Hypothalamus (tissue), 51 donors: ENCODE measurements at places on chromosomes 5 and 9.

DNA sequence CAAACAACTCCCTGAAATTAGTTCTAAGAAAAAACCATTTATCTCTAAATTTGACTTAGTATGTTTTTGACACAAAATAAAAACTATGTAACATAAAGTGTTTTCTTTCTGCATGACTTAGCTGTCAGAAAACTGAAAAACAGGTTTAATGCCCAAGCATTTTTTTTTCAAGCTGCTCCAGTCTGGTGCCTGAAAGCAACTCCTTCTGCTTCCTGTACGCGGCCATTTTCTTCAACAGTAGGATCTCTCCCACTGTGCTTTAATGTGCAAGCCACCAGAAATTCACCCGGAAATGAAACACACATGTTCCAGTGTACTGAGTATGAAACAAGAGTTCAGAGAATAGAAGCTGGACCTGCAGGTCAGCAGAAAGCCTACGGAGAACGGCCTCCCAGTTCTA, 161.2 kb downstream of the MED27 start:
- DNase-seq, result no peak

DNA sequence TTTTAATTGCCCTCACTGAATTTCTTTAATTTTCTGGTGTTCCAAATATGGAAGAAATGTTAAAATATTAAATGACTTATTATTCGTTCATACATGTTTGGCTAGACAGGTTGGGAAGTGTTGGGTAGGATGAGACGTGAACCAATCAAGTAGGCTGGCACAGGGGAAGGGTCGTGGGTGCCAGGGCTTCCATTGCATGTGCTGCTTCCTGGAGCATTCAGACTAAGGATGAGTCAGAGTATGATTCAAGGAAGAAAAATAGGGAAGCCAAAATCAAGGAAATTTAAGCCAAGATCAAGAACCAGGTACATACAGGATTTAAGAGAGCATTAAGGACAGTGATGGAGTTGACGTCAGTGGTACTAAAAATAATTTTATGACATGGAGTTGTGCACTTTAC, 2068.0 kb downstream of the MAT2B start:
- DNase-seq, result no peak

DNA sequence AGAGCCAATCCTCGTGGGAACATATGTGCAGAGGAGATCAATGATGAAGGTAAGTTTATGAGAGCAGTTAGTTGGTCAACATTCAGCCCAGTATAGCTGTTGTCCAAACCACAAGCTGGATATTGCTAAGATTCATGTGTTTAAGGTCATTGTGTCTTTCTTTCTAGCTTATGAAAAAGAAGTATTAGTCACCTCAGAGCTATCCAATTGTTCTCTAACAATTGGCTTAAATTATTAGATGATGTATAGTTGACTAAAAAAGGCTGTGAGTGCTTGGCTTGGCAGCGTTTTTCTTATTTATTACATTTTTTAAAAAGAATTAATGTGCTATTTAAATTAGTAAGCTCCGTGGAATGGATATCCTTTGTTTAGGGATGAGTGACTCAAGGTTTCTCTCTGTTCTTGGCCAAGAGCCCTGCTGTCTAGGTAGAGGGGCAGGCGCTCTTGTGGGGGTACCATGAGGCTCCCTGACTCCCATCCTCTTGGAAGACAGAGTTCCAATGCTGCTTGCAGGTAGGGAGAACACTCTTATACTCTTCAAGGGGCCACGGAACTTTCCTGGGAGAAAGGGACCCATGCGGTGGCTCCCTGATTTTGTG, 487.4 kb downstream of the IRX1 start:
- no peak for DNase-seq

GRCh38 chr5:168171901-168172759, 119.3 kb upstream of the WWC1 start:
- DNase-seq, result no peak

DNA sequence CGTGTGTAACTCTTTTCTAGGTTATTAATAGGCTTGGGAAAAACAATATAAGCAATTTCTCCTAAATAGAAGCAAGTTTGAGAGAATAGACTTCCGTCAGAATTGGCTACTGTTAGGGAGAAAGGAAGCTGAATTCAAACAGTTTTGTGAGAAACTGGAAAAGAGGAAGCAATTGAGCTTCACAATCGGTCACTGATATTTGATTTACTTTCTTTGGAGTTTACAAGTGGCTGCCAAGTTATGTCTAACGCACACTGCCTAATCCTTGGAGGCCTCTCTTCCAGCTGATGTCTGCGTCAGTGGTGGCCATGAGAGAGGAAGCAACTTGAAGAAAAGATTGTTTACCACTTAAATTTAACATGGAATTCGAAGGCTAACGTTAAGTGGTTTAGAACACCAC, 319.5 kb downstream of the ADGRV1 start:
- DNase-seq, result no peak

DNA sequence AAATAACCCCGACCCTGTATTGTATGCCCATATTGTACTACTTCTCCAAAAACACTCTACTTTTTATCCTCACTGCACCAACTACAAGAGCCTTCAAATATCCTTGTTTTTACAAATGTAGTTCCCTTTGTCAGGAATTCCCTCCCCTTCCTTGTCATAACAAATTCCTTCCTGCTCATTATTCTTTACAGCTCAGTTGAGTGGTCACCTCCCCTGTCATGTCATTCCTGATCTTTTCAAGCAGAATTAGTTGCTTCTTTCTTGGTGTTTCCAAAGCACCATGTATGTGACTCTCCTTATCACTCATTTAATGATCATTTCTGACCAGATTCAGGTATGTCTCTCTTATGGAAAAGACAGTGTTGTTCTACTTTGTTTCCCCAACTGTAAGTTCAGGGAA, 194.2 kb upstream of the SMC2 start:
- DNase-seq, result no peak

GRCh38 chr9:126317513-126317912, 9.1 kb upstream of the MVB12B start:
- DNase-seq, result no peak

GRCh38 chr5:1390861-1391600, 46.1 kb upstream of the CLPTM1L start:
- DNase-seq, result no peak

- DNase-seq, result no peak
Observed at GRCh38 chr5:1129711-1130055, 17.8 kb upstream of the SLC12A7 start.

GRCh38 chr5:91031402-91031752, 351.7 kb downstream of the ARRDC3 start:
- DNase-seq, result no peak

DNA sequence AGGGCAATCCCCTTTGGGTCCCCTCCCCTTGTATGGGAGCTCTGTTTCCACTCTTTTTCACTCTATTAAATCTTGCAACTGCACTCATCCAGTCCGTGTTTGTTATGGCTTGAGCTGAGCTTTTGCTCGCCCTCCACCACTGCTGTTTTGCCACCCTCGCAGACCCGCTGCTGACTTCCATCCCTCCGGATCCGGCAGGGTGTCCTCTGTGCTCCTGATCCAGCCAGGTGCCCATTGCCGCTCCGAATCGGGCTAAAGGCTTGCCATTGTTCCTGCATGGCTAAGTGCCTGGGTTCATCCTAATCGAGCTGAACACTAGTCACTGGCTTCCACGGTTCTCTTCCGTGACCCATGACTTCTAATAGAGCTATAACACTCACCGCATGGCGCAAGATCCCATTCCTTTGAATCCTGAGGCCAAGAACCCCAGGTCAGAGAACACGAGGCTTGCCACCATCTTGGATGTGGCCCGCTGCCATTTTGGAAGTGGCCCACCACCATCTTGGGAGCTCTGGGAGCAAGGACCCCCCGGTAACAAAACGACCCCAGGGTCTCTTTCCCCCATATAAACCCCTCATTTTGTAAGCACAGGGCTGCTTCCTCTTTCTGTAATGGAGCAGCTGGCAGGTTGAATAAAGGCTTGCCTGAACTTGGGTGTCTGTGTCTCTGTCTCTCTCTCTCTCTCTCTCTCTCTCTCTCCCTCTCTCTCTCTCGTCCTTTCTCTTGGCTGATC, 1166.2 kb downstream of the TAF11L14 start:
- DNase-seq, result no peak

DNA sequence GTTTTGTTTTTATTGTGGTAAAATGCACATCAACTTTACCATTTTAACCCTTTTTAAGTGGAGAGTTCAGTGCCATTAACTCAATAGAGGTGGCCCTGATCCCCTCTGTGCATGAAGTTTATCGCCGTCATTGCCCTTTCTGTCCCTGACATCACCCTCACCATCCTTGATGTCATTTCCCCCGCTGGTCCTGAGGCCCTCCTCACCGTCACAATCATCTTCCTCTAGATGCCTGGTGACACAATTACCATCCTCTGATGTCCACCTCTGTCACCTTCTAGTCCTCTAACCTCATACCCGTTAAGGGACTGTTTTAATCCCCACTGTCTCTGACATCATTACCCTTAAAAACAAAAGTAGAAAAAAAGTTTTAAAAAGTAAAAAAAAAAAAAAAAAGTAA, 112.5 kb upstream of the TBC1D2 start:
- no peak for DNase-seq

GRCh38 chr9:124660341-124660801, 110.7 kb downstream of the NR6A1 start:
- DNase-seq, result peak; percentile 51

GRCh38 chr5:165227515-165227914, 1722.1 kb downstream of the MAT2B start:
- no peak for DNase-seq

- no peak for DNase-seq
Observed at GRCh38 chr5:81631621-81632020, 119.3 kb downstream of the SSBP2 start.

GRCh38 chr9:125805057-125805456, 57.9 kb downstream of the PBX3 start:
- DNase-seq, result no peak

- DNase-seq, result no peak
Observed at GRCh38 chr5:143946837-143947236, 134.9 kb downstream of the HMHB1 start.

DNA sequence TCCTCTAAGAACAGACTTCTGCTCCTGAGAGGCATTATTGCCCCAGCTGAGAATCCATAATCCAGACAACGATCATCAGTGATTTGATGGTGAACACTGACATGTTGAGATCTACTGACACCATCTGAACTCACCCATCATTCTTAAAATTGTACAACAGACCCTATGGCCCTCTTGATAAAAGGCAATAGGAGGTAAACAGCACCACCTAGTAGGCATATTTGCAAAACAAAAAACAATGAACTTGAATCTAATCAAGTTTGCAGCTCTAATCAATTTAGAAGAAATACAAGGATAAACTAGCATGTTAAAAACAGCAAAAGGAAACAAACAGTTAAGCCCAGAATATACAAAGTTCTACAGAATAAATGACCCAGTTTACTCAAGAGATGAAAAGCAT, 89.6 kb downstream of the SFXN1 start:
- no peak for DNase-seq

GRCh38 chr9:134212809-134213507, 48.6 kb upstream of the RNU6ATAC start:
- DNase-seq, result no peak

DNA sequence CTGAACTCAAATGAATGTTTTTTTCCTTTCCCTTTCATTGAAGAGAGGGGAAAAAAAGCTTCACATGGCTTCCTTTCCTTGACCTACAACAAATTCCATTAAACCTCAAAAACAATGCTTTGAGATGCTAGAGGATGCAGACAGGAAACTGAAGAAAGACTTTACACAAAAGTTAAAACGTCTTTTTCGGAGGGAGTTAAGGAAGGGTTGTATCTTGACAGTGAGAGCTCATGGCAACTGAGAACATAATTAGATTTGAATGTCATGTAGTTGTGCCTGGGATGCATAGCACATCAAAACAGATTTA, 66.4 kb downstream of the EBF1 start:
- no peak for DNase-seq

- no peak for DNase-seq
Observed at GRCh38 chr9:136673975-136674785, 11.5 kb downstream of the EGFL7 start.

GRCh38 chr5:133257977-133258376, 206.2 kb downstream of the HSPA4 start:
- no peak for DNase-seq

GRCh38 chr9:125536776-125537175, 170.2 kb downstream of the MAPKAP1 start:
- DNase-seq, result no peak

- no peak for DNase-seq
Observed at GRCh38 chr5:43042626-43043399, 2.7 kb upstream of the ANXA2R start.

DNA sequence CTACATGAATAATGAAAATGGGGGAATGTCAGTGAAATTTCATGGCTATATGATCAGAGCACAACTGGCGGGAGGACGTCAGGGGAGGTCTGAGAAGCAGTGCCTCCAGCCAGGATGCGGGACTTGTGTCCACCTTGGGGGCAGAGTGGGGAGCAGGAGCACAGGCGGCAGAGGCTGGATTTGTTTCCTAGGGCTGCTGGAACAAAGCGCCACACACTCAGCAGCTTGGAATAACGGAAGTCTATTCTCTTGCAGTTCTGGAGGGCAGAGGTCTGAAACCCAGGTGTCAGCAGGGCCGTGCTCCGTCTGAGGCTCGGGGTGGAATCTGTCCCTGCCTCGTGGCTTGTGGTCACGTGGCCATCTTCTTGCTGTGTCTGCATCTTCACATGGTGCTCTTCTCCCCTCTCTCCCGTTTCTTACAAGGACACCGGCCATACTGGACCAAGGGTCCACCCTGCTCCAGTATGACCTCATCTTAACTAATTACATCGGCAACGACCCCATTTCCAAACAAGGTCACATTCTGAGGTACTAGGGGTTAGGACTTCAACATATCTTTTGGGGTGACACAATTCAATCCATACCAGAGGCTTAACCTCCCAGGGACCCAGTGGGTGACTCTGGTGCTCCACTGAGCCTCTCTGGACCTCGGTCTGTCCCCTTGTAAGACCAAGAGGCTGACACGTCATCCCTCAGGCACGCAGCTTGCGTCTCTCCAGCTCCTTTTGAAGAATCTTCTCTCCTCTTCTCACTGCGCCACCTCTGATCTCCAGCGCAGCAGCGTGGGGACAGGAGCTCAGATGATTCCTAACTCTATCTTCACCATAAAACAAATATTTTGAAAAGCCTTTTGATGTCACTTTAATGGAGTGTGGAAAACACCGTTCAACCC, 202.5 kb downstream of the CDK5RAP2 start:
- DNase-seq, result no peak

- no peak for DNase-seq
Observed at GRCh38 chr5:15880201-15880600, 299.4 kb downstream of the MARCHF11 start.

- DNase-seq, result peak; percentile 3
Observed at GRCh38 chr5:136080483-136081216, 51.9 kb downstream of the TGFBI start.

DNA sequence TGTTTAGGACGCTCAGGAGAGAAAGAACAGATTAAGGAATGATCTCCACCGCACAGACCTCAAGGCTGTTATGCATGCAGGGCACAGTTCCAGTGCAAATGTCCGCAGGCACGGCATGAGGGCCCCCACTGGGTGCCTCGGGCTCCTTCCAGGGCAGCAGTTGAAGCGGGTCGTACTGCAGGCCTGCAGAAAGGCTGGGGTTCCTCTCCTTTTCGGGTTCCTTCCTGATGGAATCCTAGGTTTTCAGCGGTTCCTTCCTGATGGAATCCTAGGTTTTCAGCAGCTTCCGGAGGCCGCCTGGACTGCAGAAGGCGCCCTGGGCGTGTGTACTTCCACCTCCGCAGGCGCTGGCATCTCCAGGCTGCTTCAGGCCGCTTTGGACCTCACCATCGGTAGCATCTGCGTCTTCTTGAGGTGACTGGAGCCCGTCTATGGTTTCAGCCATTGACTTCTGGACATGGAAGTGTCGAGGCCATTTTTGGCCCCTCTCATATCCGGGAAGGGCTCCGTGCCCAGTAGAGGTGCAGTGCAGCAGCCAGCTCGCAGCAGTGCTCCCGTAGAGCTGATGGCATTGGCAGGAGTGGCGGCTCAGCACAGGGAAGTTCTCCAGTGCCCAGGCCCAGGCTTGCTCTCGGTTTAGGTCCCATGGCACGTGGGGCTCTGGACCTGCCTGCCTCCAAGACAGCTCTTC, 5.6 kb upstream of the MGAT4B start:
- DNase-seq, result no peak
